ENCODE measurements at places on chromosomes 13 and 19.

- no peak for DNase-seq
Observed at GRCh38 chr13:23463661-23464060, 30.2 kb upstream of the SACS start.

- DNase-seq, result no peak
Observed at GRCh38 chr13:46213242-46213641, 1.5 kb downstream of the LRRC63 start.

DNA sequence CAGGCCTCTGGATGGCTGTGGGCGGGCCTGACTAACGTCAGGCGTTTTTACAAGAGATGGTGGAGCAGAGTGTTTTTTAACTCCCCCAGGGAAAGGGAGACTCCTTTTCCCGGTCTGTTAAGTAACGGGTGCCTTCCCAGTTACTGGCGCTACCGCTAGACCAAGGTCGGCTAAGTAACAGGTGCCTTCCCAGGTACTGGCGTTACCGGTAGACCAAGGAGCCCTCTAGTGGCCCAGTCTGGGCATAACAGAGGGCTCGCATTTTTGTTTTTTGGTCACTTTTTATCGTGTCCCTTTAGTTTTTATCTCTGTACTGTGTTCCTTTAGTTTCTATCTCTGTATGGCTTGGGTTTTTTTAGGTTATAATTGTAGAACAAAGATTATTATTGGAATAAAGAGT lies 10.0 kb downstream of the ZNF383 start:
- DNase-seq, result no peak

- DNase-seq, result no peak
Observed at GRCh38 chr19:2081873-2082810, 14.0 kb downstream of the MOB3A start.

DNA sequence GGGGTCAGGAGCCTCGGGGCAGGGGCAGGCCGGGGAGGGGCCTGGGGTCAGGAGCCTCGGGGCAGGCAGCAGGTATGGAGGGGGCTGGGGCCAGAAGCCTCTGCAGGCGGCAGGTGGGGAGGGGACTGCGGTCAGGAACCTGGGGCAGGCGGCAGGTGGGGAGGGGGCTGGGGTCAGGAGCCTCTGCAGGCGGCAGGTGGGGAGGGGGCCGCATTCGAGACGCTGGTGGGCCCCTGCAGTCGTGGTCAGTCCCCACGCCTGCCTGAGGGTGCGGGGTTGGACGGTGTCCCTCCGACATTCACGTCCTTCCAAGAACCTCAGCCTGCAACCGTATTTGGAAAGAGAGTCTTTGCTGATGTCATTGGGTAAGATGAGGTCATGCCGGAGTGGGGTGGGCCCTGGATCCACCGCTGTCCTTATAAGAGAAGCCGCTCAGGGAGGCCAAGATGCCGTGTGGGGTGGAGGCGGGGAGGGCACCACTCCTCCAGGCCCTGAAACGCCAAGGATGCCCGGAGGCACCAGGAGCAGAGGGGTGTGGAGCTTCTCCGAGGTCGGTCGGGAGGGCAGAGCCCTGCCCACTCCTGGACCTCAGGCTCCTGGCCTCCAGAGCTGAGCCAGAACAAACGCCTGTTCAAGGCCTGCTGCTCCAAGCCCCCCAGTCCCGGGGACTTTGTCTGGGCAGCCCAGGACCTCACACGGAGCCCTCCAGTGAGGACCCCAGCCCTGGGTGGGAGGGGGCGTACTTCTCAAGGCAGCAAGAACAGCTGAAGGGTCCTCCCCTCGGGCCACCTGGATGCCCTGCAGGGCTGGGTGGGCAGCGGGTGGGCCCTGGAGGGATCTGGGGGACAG lies 30.1 kb downstream of the PIP5K1C start:
- DNase-seq, result no peak

DNA sequence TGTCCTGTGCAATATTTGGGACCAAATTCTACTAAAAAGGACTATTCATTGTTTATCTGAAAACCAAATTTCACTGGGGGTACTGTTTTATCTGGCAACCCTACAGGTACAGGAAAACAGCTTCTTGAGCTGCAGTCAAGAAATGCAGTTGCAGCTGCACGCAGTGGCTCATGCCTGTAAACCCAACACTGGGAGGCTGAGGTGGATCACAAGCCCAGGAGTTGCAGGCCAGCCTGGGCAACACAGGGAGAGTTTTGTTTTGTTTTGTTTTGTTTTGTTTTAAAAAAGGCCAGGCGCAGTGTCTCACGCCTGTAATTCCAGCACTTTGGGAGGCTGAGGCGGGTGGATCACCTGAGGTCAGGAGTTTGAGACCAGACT lies 11.6 kb upstream of the ZSCAN1 start:
- DNase-seq, result no peak

GRCh38 chr19:1001538-1002166 lies 1.4 kb downstream of the GRIN3B start:
- no peak for DNase-seq
